ENCODE measurements at places on chromosomes 4 and X.

GRCh38 chr4:16271411-16271810 is 45.1 kb upstream of the TAPT1 start:
- DNase-seq = no peak

DNA sequence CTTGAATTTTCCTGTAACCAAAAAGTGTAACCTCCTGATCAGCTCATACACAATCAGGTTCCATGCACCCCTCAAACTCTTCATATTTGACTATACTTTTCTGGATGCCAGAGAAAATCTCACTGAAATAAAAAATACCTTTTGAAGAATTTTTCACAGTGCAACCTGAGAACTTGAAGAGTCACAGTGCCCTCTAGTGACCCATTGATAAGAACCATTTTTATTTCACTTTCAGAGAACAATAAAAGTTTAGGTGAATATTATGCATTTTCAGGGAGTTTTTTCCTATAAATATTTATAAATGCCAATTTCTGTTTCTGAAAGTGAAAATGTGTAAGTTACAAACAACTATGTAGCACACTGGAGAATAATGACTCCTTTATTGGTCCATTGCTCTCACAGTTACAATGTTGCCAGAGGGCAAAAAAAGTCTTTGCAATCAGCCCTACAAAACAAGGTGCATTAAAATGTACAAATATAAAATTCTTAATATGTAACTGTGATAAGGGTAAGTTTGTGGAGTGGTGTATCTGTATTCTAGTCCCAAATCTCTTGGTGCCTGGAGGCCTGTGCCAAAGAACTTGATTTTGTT is 153.6 kb upstream of the INTU start:
- peak; percentile 0 for DNase-seq

DNA sequence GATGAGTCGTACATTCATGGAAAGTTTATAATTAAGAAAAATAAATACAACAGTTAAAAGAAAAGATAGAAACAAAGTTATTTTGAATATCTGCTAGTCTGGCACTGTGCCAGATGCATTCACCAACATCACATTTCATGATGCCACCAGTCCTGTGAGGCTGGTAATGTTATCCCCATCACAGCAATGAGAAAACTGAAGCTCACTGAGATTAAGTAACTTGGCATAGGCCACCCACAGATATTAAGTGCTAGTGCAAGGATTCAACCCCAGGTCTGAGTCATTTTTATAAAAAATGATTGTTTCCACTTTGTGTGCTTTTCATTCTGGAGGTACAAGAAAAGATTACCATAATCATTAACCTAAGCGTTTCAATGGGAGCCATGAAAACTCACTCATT is 65.0 kb upstream of the IL15 start:
- DNase-seq = no peak

DNA sequence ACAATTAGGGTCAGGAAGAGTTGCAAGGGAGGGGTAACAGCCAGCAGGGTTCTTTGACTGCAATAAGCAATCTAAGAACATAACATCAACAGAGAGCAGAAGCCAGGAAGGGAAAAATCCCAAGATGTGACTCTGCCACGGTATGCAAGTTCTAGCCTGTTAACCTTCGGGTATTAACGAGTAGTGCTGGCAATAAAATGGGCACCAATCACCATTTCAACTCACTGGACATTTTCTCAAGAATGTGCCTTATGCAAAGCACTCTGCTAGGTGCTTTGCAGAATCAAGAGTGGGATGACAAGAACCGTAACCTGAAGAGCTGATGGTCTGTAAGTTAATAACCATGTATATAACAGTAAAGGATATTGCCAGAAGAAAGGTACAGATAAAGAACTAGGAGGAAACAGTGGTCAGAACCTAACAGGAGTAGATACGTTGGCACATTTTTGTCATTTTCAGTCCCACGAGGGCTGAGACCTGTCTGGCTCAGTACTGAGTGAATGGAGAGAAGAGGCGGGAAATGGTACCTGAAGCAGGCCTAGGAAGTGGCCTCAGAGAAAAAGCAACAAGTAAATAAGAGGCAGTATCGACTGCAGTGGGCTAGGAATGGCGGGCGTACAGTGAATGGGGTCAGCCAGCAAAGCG is 2.7 kb downstream of the ELOVL6 start:
- DNase-seq = no peak

- DNase-seq = peak; percentile 63
Measured at GRCh38 chrX:56107320-56107719, 124.8 kb upstream of the KLF8 start.

- no peak for DNase-seq
Measured at GRCh38 chrX:119228512-119229252, 7.4 kb upstream of the PGRMC1 start.

- DNase-seq = no peak
Measured at GRCh38 chr4:86657910-86658309, 63.8 kb downstream of the PTPN13 start.

DNA sequence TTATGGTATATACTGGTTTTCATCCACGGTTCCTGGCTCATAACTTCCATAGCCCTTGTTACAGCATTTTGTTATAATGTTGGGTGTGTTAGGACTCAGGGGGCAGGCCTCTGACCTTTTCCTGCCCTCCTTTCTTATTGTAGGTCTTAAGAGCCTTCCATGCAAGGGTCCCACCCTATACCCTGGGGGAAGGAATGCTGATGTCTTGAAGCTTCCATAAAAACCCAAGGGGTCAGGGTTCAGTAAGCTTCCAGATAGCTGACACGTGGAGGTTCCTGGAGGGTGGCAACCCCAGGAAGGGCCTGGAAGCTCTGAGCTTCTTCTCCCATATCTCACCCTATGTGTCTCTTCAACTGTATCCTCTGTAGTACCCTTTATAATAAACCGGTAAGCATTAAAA is 29.6 kb downstream of the ATP11C start:
- no peak for DNase-seq

DNA sequence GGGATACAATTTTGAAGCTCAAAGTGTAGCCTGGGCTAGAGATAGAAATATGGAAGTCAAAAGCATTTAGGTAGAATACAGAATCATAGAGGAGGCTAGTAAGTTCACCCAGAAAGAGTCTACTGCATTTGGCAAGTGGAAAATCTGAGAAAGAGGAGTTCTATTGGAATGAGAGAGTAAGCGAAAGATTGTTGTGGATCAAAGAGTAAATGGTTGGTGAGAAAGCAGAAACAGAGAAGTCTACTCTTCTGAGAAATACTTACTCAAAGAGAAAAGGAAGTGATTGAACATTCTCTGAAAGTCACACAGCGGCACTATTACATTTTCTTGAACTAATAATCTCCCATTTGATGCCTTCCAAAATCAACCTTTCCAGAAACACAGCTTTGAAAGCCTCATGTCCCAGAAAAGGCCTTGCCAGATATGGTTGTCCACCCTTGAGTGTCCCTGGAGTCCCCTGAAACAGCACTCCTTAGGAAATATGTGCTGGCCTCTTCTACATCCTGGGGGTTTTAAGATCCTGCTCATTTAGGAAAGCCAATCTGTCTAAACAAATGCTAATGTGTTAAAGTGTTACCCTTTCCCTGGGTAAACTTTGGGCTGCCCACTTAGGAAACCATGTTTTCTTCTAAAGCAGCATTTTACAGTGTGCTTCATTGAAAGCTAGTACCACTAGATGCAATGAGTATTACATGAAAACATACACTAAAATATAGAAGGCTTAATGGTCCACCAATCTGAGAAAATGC is 132.6 kb downstream of the INPP4B start:
- DNase-seq = no peak

- DNase-seq = no peak
Measured at GRCh38 chr4:168514249-168514852, 17.5 kb downstream of the PALLD start.

GRCh38 chrX:47502316-47503125 is 19.5 kb upstream of the ZNF41 start:
- no peak for DNase-seq

GRCh38 chr4:120084327-120084726 is 17.7 kb upstream of the MAD2L1 start:
- DNase-seq = no peak

DNA sequence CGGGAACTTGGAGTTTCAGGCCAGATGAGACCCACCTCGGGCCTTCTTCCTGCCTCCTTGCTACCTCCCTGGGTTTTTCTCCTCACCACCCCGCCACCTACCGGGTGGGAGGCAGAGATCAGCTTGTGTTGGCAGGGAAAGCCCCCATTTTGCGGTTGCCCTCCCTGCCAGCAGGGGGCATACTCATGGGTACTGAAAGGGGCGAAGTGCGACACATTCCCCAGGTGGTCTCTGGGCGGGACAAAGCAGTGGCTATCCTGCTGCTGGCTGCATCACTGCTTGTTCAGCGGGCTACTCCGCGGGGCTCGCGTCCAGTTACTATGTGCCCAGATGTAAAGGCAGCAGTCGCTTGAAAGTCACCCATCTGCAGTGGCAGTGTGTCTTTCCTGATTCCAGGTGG is 330.3 kb downstream of the PDHA2 start:
- DNase-seq = no peak

GRCh38 chr4:120554086-120554485 is 368.4 kb downstream of the PRDM5 start:
- DNase-seq = no peak

DNA sequence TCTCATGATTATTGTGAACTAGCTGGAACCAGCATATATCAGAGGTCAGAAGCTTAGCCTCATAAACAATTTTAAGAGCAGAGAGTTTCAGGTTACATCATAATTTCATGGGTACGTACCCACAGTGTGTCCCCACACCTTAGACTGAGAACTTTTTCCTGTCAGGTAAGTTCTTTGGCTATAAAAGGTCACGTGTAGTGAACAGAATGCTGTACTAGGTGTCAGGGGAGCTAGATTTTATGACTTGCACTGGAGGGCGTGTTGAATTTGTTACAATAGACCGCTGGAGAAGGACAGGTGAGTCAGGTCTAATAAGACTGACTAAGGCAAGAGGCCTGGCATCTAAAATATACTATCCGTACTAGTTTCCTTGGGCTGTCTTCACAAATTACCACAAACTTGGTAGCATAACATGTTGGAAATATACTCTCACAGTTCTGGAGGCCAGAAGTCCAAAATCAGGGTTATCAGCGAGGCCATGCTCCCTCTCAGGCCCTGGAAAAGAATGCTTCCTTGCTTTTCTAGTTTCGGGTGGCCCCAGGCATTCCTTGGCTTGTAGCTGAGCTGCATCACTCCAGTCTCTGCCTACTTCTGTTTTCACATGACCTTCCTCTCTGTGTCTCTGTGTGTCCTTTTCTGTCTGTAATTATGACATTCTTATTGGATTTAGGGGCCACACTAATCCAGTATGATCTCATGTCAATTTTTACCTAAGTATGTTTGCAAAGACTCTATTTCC is 512.0 kb upstream of the NR3C2 start:
- DNase-seq = no peak

GRCh38 chrX:44105228-44105913 is 132.2 kb upstream of the NDP start:
- DNase-seq = no peak

DNA sequence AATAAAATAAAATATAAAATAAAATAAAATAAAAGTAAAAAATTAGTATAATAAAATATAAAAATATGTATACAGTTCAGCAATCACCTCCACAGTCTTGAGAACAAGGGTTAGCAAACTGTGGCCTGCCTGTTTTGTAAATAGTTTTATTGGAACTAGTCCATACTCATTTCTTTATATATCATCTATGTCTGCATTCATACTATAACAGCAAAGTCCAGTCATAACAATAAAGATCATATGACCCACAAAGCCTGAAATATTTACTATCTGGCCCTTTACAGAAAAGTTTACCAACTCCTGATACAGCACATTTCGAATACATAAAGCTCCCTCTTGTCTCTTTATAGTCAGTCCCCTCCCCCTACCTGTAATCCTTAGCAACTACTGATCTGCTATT is 111.9 kb downstream of the SLC10A6 start:
- no peak for DNase-seq

DNA sequence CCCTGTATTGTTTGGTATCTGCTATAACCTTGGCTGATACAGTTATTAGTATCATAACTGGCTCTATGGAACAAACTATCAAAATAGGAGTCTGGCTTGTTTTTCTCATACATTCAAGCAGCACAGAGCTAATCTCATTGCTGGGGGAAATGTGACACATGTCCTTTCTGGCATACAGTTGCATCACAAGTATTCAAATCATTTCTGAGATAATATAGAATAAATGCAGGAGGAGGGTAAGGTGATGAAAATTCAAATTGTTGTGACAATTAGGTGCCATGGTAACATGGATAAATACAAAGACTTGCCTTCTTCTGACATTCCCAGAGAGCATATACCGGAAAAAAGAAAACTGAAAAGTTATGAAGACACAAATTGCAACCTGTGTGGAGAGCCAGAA is 2706.8 kb downstream of the ARAP2 start:
- DNase-seq = no peak

GRCh38 chr4:52260514-52261210 is 209.6 kb downstream of the SPATA18 start:
- no peak for DNase-seq

- no peak for DNase-seq
Measured at GRCh38 chr4:8893624-8894423, 22.2 kb upstream of the HMX1 start.

- no peak for DNase-seq
Measured at GRCh38 chr4:102734116-102734515, 26.7 kb downstream of the MANBA start.

GRCh38 chr4:18980516-18981233 is 959.1 kb upstream of the LCORL start:
- no peak for DNase-seq

DNA sequence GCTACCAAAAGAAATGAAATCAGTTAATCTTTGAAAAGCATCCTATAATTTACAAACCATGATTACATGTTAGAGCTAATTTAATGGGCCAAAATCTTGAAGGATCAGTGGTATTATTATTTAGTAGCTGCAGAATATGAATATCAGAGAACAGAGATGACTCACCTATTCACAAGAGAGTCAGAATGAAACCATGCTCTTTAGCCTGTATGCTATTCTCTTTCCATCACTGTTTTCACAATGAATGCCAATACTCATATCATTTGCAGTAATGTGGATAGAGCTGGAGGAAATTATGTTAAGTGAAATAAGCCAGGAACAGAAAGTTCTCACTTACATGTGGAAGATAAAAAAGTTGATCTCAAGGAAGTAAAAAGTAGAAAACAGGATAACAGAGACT is 414.1 kb downstream of the CENPC start:
- no peak for DNase-seq

- DNase-seq = no peak
Measured at GRCh38 chr4:7786040-7786439, 153.6 kb downstream of the AFAP1 start.

- no peak for DNase-seq
Measured at GRCh38 chrX:103442536-103442901, 66.2 kb downstream of the BEX3 start.

GRCh38 chrX:41441934-41442823 is 5.0 kb upstream of the NYX start:
- DNase-seq = peak; percentile 38

- no peak for DNase-seq
Measured at GRCh38 chr4:142752202-142752786, 93.8 kb downstream of the INPP4B start.

- DNase-seq = no peak
Measured at GRCh38 chr4:9989918-9990635, 31.2 kb downstream of the SLC2A9 start.

- no peak for DNase-seq
Measured at GRCh38 chr4:7342223-7343080, 92.3 kb downstream of the PSAPL1 start.

- DNase-seq = no peak
Measured at GRCh38 chr4:7307394-7308099, 115.2 kb downstream of the SORCS2 start.

All from SHP77 treated with DMSO at 0.1 percent for 48 hours (cell line).